Naive thymus-derived CD8-positive, alpha-beta T cell (primary cell): ENCODE measurements at places on chromosomes 3 and 15. TPM values are rescaled to one million over a fixed set of nuclear protein-coding genes. Genes with fewer than 3 reads are reported as not detected.

DNA sequence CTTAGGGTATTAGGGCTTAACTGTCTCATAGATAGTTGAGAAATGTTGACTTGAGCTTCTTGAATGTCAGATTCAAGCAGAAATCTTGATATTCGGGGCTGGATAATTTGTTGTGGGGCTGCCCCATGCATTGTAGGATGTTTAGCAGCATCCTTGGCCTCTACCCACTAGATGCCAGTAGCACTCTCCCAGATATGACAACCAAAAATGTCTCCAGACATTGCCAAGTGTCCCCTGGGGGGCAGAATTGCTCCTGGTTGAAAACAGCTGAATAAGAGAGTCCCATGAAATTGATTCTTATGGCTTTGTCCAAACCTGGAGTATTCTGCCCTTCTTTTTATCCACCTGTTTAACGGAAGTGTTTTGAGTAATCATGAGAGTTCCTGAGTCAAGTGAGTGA is 15.9 kb upstream of the LCMT2 start:
- H3K4me3 ChIP-seq: no peak overlapping the region
- peaks cover 7% of the 10 kb centered on the region for H3K36me3 ChIP-seq
- no peaks in the 10 kb centered on the region for H3K27me3 ChIP-seq
- no peak overlapping the region for H3K27ac ChIP-seq

- no peaks in the 10 kb centered on the region for H3K36me3 ChIP-seq
- H3K4me3 ChIP-seq: no peak overlapping the region
- H3K27me3 ChIP-seq: no peaks in the 10 kb centered on the region
- no peak overlapping the region for H3K27ac ChIP-seq
- no peak for DNase-seq
- H3K4me1 ChIP-seq: no peaks in the 10 kb centered on the region
Observed at GRCh38 chr3:85781806-85782205, 823.0 kb downstream of the CADM2 start.

DNA sequence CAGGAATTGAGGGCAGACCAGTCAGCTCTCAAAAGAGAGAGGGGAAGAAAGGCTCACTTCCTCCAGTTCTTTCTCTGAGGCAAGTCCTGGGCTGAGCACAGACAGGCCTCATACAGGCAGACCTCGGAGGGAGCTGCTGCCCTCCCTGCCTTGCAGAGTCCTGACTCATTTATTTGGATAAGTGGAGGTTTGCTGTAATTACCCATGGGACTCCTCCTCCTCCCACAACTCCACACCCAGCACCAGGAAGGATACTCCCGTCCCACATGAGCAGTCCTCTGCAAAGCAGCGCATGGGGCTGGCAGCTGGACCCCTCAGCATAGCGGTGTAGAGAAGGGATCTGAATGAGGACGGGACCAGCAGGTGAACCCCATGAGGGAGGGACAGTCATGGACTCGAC is 13.4 kb upstream of the SCN10A start:
- H3K4me1 ChIP-seq: peaks cover 5% of the 10 kb centered on the region
- DNase-seq: no peak
- no peak overlapping the region for H3K27ac ChIP-seq
- no peaks in the 10 kb centered on the region for H3K36me3 ChIP-seq
- H3K27me3 ChIP-seq: peaks cover 3% of the 10 kb centered on the region

BTD gene
- 14.7 TPM for total RNA-seq

CAND2 gene
- 4.1 TPM for total RNA-seq

BBX gene
- 93.2 TPM for total RNA-seq

CLK3 gene
- 223 TPM for total RNA-seq

DNA sequence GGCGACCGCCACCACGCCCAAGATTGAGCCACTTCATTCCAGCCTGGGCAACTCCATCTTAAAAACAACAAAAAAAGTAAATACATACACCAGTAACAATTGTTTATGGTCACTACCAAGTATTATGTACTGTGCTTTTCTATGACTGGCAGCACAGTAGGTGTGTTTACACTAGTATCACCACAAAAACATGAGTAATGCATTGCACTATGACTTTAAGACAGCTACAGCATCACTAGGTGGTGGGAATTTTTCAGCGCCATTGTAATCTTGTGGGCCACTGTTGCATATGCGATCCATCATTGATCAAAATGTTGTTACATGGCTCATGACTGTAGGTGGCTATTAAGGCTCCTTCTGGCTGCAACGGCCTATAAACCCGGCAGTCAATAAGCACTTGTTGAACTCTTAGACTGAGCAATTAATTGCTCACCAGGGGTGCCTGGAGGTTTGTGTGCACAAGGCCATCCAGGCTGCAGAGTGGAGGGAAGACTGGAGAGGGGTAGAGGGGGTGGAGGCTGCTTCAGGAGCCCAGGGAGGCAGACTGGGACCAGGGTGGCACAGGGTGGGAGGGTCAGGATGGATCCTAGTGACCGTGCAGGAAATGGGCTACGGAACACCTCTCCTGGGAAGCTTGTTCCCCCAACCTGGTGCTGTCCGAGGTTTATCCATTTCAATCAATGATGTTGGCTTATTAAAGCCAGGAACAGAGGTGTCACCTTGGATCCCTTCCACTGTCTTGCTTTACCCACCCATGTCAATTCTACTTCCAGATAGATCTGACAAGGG is 17.9 kb upstream of the COPG1 start:
- H3K36me3 ChIP-seq: no peaks in the 10 kb centered on the region
- no peak overlapping the region for H3K27ac ChIP-seq
- peaks cover 4% of the 10 kb centered on the region for H3K27me3 ChIP-seq
- no peak for DNase-seq
- H3K4me3 ChIP-seq: no peak overlapping the region
- H3K4me1 ChIP-seq: peaks cover 5% of the 10 kb centered on the region

GRCh38 chr3:143421556-143421955 is 302.0 kb downstream of the CHST2 start:
- no peaks in the 10 kb centered on the region for H3K36me3 ChIP-seq
- H3K27me3 ChIP-seq: no peaks in the 10 kb centered on the region
- no peak overlapping the region for H3K4me3 ChIP-seq
- DNase-seq: no peak
- H3K27ac ChIP-seq: no peak overlapping the region

- no peak overlapping the region for H3K27ac ChIP-seq
- no peaks in the 10 kb centered on the region for H3K36me3 ChIP-seq
Observed at GRCh38 chr3:177906126-177906511, 630.1 kb upstream of the KCNMB2 start.

DNA sequence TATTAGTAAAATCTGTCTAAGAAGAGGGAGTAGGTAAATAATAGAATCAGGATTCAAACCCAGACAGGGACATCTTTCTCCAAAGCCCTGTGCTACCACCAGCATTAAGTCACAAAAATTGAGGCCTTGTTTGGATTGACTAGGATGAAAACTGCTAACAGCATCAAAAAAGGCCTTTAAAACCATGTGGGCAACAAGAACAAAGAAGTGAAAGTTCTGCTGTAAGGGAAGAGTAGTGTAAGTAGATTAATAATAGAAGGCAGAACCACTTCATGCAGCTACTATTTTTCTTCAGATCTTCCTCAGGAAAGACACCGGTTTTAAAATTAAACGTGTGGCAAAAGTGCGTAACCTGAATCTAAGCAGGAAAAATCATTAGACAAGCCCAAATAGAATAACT is 15.3 kb upstream of the KBTBD12 start:
- DNase-seq: no peak
- H3K27ac ChIP-seq: no peak overlapping the region
- peaks cover 9% of the 10 kb centered on the region for H3K36me3 ChIP-seq
- no peaks in the 10 kb centered on the region for H3K4me1 ChIP-seq

VPS18 gene
- 20.4 TPM for total RNA-seq

DNA sequence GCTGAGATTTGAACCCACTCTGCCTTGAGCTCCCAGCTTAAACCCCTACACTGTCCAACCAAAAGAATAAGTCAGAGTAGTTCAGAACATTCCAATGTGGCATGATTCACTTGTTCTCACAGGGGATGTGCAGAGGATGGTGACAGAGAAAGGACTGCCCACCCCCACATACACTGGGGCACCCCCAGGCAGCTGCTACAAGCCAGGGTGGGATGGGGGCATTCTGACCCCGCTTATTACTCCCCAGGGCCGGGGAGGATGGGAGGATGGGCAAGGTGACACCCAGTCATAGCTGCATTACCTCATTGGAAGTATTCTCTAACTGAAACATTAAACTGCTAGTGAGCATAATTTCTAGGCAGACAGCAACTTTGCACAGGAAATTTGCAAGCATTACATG is 126.0 kb upstream of the PRR20G start:
- no peak overlapping the region for H3K27ac ChIP-seq
- H3K4me1 ChIP-seq: no peaks in the 10 kb centered on the region
- no peak overlapping the region for H3K4me3 ChIP-seq
- no peak for DNase-seq
- no peaks in the 10 kb centered on the region for H3K36me3 ChIP-seq

C3orf70 gene
- not detected for total RNA-seq

DNA sequence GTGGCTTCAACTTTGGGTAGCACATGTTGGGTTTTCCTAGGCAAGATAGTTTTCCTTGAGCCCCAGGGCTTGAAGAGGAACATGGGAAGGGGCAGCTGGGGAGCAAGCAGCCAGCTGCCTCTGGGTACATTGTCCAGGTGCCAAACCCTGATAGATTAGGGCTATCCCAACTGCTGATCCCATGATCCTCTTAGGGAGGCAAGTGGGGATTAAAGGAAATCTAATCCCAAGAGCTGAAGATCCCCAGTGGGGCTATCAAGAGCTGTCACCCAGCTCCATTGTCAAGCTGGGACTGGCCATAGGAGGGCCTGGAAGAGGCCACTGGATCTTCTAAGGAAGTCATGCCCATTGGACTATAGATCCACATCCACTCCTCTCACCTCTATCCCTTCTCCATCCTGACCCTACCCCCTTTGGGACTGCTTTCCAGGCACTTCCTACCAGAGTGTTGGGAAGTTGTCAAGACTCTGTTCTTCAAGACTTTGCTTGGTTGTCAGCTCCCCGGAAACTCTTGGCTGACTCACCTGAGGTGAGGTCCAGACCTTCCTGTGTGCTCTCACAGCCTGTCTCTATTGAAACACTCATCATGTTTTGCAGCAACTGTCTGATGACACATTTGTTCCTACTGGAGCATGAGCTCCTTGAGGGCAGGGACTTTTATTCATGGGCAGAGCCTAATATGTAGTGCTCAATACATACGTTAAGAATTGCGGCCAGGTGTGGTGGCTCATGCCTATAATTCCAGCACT is 5.9 kb downstream of the CAMK2N2 start:
- H3K36me3 ChIP-seq: peaks cover 9% of the 10 kb centered on the region
- no peak overlapping the region for H3K4me3 ChIP-seq
- H3K4me1 ChIP-seq: peaks cover 11% of the 10 kb centered on the region
- H3K27ac ChIP-seq: no peak overlapping the region
- no peak for DNase-seq
- peaks cover 14% of the 10 kb centered on the region for H3K27me3 ChIP-seq

DNA sequence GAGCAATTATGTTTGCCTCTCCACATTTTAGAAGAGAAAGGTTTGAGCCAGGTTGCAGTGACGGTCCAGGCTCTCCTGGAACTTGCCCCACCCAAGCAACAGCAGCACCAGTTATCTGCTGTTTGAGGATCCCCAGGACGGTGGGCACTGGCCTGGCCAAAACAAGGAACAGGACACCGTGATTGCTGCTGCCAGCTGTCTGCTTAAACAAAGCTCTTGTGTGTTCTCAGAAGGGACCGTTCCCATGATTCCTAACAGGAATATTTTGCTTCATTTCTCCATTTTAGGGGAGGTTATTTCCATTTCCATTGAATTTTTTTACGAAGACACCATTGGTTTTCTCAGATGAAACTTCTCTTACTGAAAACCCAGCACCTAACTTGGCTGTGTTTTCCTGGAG is 66.4 kb upstream of the RPL35A start:
- peaks cover 17% of the 10 kb centered on the region for H3K36me3 ChIP-seq
- no peak overlapping the region for H3K4me3 ChIP-seq
- DNase-seq: no peak
- peaks cover 8% of the 10 kb centered on the region for H3K4me1 ChIP-seq

ANKRD63 gene
- 0.31 TPM for total RNA-seq

PIF1 gene
- total RNA-seq: not detected

DNA sequence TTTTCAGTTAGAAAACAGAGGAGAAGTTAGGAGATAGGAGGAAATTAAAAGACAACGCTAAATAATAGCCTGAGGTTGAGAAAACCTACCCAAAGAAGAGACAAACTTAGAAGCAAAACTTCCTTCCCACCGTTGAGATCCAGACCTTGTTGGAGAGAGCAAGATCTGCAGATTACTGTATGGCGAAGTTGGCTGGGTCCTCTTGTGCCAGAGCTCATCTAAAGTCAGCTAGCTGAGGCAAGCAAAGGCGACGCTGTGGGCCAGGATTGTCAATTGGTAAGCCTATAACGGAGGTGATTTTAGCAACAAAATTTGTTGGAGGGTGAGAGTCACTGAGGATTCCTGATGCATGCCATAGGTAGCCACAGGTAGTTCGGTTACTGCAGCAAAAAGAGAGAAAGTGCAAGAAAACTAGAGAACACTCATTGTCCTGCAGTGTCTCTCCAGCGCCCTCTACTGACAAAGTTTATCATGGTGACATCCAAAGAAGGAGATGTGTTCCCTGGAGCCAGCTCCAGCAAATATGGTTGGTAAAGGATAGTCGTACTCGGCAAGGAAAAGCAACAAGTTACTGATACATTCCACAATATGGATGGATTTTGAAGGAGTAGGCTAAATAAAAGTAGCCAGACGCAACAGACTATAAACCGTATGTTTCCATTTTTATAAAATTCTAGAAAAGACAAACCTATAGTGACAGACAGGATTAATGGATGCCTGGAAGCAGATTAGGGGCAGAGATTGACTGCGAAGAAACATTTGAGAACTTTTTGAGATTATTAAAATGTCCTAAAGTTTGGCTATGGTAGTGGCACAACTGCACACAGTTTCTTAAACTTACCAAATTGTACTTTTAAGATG is 9.8 kb upstream of the OR5K4 start:
- H3K4me3 ChIP-seq: no peak overlapping the region
- H3K36me3 ChIP-seq: no peaks in the 10 kb centered on the region
- no peak overlapping the region for H3K27ac ChIP-seq
- DNase-seq: peak; percentile 2

PEX5L gene
- total RNA-seq: not detected

CFAP91 gene
- total RNA-seq: 0.25 TPM

CFAP20DC gene
- total RNA-seq: 0.27 TPM

- no peak overlapping the region for H3K4me3 ChIP-seq
- no peak for DNase-seq
- H3K36me3 ChIP-seq: no peaks in the 10 kb centered on the region
- no peaks in the 10 kb centered on the region for H3K4me1 ChIP-seq
- H3K27ac ChIP-seq: no peak overlapping the region
Observed at GRCh38 chr3:44045476-44046275, 196.0 kb upstream of the TOPAZ1 start.

DNA sequence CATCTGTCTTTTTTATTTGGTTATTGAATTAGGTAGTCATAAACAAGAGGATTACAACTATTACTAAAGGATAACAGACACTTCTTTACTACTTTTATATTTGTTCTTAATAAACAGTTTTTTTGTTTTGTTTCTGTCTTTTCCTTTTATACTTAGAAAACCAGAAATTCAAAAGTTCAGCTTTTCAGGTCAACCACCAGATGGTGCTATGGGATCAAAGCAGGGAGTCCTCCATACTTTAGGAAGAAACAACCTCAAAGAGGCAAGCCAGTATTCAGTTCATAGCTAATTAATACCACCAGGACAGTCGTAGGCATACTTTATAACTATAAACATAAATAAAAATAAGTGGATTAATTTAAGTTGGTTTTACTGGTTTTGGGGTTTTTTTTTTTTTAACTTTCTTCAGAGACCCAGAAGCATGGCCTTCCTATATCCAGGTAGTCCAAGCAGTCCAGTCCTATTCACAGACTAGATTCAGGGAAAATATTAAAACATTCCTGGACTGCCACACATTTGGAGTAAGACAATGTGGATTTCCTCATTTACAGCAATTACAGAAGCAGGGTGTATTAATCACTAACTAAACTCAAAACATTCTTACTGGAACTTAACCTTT is 16.0 kb upstream of the EID1 start:
- no peaks in the 10 kb centered on the region for H3K4me1 ChIP-seq
- no peak overlapping the region for H3K4me3 ChIP-seq
- peak; percentile 47 for DNase-seq
- H3K36me3 ChIP-seq: no peaks in the 10 kb centered on the region
- H3K27me3 ChIP-seq: peaks cover 4% of the 10 kb centered on the region
